ENCODE measurements at places on chromosomes 2 and 18.
A peak's percentile ranks its signal among the peaks of the same experiment; 100 is the strongest.

GRCh38 chr2:198452327-198452726 lies 647.9 kb downstream of the PLCL1 start:
- DNase-seq: no peak

- no peak for DNase-seq
Observed at GRCh38 chr2:10158681-10159080, 36.1 kb downstream of the RRM2 start.

DNA sequence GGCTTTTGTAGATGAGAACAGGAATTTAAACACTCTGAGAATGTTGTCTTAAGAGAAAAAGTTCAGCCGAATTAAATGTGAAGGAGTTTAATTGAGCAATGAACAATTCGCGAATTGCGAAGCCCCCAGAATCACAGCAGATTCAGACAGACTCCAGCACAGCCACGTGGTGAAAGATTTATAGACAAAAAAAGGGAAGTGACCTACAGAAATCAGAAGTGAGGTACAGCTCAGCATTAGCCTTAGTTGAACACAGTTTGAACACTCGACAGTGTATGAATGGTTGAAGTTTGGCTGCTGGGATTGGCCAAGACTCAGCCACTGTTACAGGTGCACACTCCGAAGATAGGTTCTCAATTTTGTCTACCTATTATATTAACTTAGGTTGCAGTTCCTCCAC lies 264.0 kb upstream of the CHST9 start:
- DNase-seq: no peak

DNA sequence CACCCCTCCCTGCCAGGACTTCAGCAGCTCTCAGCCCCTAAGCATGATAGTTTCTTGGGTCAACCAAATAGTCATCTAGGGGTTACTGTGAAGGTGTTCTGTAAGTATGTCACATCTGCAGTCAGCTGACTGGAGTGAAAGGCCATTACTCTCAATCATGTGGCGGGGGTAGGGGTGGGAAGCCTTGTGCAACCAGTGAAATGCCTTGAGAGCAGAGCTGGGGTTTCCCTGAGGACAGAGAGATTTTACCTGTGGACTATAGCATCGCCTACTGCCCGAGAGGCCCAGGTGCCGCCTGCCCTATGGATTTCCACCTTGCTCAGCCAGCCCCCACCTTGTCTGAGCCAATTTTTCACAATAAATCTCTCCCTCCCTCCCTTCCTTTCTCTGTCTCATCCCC lies 20.9 kb upstream of the KLF11 start:
- DNase-seq: no peak

DNA sequence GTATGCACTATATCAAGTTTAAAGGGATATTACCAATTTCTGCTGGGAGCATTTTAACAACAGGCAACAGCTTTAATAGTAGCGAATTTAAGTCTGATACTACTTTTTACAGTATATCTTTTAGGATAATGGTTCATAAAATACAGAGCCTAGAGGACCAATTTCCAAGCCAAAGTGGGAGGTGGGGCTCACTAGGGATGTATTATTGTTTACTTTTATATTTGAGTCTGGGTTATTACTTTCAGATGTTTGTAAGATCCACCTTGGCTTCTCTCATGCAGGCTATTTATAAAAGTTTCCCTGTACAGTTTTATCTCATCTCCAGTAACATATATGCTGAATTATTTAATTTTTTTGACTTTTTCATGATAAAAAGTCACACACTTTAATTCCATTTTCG lies 242.0 kb downstream of the CMPK2 start:
- no peak for DNase-seq

DNA sequence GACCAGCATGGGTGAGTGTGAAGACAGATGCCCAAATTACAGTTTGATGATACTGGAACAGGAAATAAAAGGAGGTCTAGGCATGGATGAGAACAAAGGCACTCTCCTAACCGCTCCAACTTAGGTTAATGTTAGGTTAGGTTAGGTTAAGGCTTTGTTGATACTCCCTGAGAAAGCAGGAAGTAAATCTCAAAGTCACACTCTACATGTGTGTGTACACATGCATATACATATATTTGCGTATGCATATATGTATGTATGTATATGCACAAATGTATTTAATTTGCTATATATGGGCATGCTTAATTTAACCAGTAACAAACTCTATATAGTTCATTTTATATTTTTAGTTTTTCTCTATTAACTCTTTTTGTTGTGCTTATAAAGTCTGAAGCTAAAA lies 139.3 kb downstream of the UPP2 start:
- DNase-seq: no peak

GRCh38 chr2:178241844-178242551 lies 47.7 kb downstream of the OSBPL6 start:
- peak; percentile 42 for DNase-seq

- DNase-seq: no peak
Observed at GRCh38 chr2:146992057-146992456, 852.8 kb upstream of the ACVR2A start.

DNA sequence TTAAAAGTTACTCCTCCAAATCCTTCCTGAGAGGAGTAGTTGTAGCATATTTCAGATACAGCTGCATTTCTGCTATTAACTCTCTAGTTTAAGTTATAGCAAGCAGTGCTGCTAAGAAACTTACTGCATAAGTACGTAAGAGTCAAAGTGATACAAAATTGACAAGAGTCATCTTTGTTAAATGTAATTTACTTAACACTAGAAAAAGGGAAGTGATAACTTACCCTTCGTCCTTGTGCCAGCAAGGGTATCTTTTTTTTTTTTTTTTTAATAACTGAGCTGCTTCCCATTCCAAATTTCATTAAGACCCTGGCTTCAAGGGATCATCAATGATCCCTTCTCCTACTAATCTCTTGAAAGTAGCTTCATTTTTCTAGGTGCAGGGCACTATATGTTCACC lies 493.0 kb downstream of the PLCL1 start:
- DNase-seq: no peak

GRCh38 chr2:215693193-215693998 lies 257.5 kb upstream of the FN1 start:
- no peak for DNase-seq

DNA sequence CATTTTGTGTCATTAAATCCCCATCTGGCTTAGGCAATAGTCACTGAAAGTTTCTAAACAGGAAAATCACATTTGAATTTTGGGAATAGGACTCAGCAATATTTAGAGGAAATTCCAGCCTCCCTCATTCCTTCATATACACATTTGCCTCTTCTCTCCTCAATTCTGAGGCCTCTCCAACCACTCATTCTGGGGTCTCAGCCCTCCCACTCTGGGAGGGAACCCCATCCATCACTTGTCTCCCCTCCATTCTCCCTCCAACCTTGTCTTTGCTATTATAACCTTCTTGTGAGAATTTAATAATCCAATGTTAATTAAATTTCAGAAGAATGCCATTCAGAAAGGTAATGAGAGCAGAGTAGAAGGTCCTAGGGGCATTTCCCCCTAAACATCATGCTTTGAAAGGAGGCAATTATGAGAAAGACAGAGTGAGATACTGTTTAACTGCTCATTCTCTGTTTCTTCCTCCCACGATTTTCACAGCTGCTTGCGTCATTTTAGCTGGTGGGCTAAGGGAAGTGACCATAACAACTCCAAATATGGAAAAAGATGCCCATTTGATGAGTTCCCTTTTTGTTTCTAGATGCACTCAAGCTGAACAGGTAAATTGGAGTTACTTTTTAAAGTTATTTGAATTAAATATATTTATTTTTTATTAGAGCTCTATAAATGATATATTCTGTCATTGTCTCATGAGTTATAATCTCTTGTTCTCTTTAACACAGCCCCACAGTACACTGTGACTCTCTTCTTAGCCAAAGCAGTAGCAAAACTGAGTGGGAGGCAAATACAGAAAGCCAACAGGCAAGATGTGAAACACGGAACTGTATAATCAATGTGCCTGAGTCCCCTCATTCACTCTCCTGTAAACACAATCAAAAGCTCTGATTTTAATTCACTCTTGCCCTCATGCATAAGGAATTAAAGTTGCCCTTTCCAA lies 135.1 kb downstream of the DLGAP1 start:
- no peak for DNase-seq

GRCh38 chr18:79197531-79197930 lies 128.3 kb downstream of the ATP9B start:
- DNase-seq: no peak

- peak; percentile 92 for DNase-seq
Observed at GRCh38 chr2:203811491-203812221, 55.9 kb upstream of the CTLA4 start.

DNA sequence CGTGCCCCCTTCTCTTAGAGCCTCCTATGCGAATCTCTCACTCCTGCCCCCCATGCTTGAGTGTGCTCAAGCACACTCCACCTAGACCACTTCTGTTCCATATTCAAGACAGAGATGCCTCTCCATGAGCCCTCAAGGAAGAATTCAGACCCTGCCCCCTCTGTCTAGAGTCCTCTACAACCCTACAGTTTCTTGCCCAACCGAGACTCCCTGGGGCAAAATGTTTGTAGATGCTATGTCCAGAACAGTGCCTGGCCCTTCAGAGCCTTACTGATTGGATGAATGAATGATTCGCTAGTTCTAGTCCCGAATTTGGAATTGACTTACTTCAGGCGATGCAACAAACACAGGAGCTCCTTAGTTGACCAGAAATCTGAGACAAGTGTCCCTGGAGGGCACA lies 8.7 kb downstream of the APCDD1 start:
- DNase-seq: no peak

DNA sequence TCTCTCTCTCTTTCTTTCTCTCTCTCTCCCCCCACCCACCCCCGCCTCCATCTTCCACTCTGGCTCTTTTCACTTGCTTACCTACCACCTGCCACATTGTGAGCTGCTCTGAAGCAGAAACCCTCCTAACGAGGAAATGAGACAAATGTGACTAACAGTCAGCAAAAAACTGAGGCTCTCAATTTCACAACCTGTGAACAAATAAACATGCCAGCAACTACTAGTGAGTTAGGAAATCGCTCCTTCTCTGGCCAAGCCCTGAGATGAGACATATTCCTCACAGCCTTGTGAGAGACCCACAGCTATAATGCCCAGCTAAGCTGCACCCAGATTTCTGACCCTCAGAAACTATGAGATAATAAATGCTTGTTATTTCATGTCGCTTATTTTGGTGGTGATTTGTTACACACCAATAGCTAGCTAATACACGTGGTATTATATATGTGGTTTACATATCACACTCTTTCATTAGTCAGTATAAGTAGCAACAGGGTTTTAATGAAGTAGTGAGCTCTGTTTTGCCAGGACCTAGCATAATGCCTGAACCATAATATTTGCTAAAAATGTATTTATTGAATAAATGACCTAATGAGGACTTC lies 8.4 kb upstream of the ZNF521 start:
- DNase-seq: no peak

GRCh38 chr2:207423886-207424285 lies 105.9 kb upstream of the CREB1 start:
- DNase-seq: no peak

DNA sequence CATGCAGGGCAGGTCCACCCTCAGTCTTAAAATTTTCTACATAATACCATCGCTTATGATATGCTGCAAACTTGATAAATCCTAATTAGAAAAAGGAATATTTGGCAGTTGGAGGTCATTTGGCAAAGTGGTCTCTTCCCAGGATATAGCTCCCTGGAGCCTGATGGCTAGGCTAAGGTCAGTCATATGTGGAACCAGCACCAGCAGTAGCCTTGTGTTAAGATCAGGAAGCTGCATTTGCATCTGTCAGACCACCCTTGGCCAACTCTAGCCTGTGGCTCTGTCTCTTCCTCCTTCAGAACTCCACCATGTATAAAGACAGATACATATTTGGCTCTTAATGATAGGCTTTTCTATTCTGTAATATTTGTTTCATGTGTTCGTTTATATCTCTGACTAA lies 5.4 kb upstream of the HK2 start:
- DNase-seq: no peak

DNA sequence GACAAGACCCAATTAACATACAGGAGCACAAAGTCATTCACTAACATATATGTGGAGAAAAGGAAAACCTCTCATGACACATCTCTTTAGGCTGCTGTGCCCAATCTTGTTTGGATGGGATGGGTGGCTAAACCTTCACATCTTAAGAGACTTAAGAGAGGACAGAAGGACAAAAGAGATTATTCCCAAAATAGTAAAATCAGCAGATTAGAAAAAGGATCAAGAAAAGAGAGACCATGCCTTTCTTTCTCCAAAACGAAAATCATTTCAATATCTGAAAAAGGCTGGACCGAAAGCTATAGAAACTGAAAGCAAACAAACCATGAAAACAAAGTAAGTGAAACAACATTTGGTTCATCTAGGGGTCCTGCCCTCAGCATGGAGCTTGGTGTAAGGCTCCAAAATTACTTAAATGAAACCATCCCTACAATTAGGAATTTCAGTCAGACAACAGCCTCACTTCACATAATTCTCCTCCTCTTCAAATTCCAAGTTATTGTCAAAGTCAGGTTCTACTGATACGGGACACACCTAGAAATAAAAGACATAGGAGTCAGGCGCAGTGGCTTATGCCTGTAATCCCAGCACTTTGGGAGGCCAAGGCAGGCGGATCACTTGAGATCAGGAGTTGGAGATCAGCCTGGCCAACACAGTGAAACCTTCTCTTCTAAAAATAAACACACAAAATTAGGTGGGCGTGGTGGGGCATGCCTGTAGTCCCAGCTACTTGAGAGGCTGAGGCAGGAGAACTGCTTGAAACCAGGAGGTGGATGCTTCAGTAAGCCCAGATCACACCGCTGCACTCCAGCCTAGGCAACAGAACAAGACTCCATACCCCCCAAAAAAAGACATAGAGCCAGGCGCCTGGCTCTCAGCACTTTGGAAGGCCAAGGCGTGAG lies 5.2 kb downstream of the STARD7 start:
- DNase-seq: peak; percentile 33

DNA sequence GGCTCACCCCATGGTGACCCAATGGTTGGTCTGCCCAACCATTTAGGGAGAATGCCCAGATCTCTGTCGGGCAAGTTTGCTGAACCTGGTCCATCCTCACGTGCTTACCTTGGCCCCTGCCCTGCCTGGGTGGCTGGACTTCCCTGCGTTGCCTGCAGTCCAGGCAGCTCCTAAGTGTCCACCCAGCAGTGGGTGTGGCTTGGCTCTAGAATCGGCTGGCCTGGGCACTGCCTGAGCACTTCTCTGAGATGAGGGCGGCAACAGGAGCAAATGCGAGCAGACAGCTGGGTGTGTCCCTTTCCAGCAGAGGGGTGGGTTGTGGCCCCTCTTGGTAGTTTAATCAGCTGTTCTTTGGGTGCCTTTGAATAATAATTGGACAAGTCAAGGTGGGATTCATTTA lies 11.3 kb downstream of the PCARE start:
- no peak for DNase-seq

- DNase-seq: no peak
Observed at GRCh38 chr2:9800639-9800974, 42.7 kb upstream of the TAF1B start.

GRCh38 chr2:217040099-217040498 lies 180.2 kb upstream of the TNP1 start:
- DNase-seq: no peak

DNA sequence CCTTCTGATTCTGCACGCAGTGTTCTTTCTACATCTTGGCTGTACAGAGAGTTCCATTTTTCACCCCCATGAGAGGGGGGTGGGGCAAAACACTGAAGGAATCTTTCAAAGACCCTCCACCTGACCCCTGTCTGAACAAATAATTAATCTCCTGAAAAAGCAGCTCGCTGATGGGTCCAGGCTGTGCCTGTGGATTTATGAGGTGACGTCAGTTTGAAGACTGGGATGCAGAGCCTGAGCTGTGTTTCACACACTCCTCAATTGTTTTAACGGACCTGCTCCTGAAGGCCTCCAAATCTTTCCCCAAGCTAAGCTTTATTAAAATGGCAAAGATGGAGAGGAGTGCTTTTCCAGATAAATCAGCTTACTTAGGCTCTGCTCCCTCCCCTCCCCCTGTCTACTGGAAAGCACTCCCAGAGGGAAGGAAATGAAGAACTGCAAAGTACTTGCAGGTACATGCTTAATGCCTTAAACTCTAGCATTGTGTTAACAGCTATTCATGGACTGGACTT lies 390.2 kb upstream of the TNP1 start:
- no peak for DNase-seq
